Psoas muscle (tissue), 8 donors: ENCODE measurements at places on chromosomes 7 and 10.

DNA sequence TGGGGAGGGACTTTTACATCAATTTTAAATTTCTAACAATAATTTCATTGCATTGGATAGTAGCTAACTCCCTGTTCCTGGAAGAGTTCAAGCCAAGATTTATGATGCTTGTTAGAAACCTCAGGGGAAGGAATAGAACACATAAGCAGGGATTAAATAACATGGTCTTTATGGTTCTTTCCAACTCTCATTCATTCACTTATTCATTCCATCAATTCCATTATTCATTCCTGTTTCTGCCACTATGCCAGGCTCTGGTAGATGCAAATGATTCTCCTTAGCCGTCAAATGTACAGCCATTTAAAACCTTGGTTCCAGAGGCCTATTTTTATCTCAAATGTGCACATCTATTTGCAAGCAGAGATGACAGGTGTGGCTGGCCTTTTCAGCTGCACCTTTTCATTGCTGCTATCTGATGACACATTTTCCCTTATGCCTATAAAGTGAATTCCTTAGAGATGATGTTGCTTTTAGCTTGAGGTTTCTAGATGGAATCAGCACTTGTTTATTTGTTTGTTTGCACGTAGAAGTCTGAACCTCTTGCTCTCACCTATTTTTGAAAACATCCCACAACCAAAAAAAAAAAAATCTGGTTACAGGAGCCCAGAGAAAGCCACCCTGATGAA, 205.7 kb upstream of the IGFBP3 start:
- no peak overlapping the region for H3K27ac ChIP-seq
- no peaks in the 10 kb centered on the region for H3K4me1 ChIP-seq
- H3K27me3 ChIP-seq = no peaks in the 10 kb centered on the region
- no peaks in the 10 kb centered on the region for H3K36me3 ChIP-seq
- no peak overlapping the region for H3K4me3 ChIP-seq

- no peak overlapping the region for H3K27ac ChIP-seq
- H3K36me3 ChIP-seq = no peaks in the 10 kb centered on the region
- DNase-seq = no peak
- no peaks in the 10 kb centered on the region for H3K4me1 ChIP-seq
Observed at GRCh38 chr7:88243345-88243909, 23.6 kb upstream of the SRI start.

- no peak for DNase-seq
- H3K4me3 ChIP-seq = no peak overlapping the region
- no peak overlapping the region for H3K27ac ChIP-seq
- H3K27me3 ChIP-seq = no peaks in the 10 kb centered on the region
Observed at GRCh38 chr10:91210435-91210834, 10.0 kb upstream of the PCGF5 start.

DNA sequence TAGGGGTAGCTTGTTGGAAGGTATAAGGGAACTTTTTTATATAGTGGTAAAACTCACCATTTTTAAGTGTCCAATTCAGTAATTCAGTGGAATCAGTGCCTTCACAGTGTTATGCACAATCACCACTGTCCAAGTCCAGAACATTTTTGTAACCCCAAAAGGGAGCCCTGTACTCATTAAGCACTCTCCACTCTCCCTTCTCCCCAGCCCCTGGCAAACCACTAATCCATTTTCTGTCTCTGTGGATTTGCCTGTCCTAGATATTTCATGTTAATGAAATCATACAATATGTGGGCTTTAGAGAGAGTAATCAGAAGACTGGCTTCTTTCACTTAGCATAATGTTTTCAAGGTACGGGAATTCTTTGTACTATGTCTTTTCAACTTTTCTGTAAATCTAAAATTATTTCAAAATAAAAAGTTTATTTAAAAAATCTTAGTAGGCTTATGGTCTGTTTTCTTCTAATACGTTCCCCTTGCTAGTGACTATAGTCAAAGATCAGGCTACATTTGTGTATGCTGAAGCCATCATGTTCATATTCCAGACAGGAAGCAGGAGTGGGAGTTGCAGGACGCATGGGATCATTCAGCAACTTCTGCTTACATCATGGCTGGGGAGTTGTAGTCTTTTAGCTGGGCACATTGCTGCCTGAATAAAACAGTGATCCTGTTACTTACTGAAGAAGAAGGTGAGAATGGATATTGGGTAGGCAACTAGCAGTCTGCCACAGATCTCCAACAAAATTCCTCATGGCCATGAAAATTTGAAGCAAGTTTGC, 35.4 kb upstream of the TAX1BP1 start:
- no peak for DNase-seq
- H3K27me3 ChIP-seq = no peaks in the 10 kb centered on the region
- H3K36me3 ChIP-seq = no peaks in the 10 kb centered on the region
- no peak overlapping the region for H3K4me3 ChIP-seq
- peaks cover 5% of the 10 kb centered on the region for H3K4me1 ChIP-seq

DNA sequence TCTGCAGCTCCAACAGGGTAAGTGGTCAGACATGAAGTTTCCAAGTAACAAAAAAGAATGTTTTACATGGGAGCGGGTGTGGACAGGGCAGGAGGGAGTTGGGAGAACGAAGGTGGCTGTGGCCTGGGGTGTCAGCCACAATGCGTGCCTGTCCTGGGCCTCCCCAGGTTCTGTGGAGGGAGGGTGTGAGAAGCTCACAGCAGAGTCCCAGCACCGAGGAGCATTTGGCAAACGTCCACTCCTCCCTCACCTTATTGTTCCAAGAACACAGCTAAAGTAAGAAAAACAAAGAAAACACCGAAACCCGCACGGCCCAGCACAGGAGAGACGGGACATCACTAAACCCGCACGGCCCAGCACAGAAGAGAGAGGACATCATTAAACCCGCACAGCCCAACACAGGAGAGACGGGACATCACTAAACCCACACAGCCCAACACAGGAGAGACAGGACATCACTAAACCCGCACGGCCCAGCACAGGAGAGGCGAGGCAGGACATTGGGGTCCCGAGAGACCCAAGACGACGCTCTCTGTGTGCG, 226.4 kb downstream of the MAD1L1 start:
- no peak overlapping the region for H3K4me3 ChIP-seq
- H3K36me3 ChIP-seq = no peaks in the 10 kb centered on the region
- H3K27ac ChIP-seq = no peak overlapping the region
- H3K4me1 ChIP-seq = peaks cover 16% of the 10 kb centered on the region

GRCh38 chr10:70137135-70137534, 4.5 kb upstream of the AIFM2 start:
- no peaks in the 10 kb centered on the region for H3K36me3 ChIP-seq
- no peak for DNase-seq
- peaks cover 23% of the 10 kb centered on the region for H3K4me1 ChIP-seq
- no peak overlapping the region for H3K4me3 ChIP-seq
- no peak overlapping the region for H3K27ac ChIP-seq

GRCh38 chr10:29627201-29628132, 7.3 kb downstream of the SVIL start:
- peaks cover 52% of the 10 kb centered on the region for H3K4me1 ChIP-seq
- peak overlapping the region; percentile 77 for H3K4me3 ChIP-seq

- peak; percentile 69 for DNase-seq
- no peak overlapping the region for H3K27ac ChIP-seq
- no peaks in the 10 kb centered on the region for H3K4me1 ChIP-seq
Observed at GRCh38 chr10:97081621-97082235, 104.0 kb downstream of the SLIT1 start.

GRCh38 chr10:124109261-124109660, 15.9 kb upstream of the CHST15 start:
- no peak for DNase-seq
- H3K27ac ChIP-seq = no peak overlapping the region
- H3K4me3 ChIP-seq = no peak overlapping the region
- no peaks in the 10 kb centered on the region for H3K36me3 ChIP-seq
- no peaks in the 10 kb centered on the region for H3K27me3 ChIP-seq

- DNase-seq = no peak
- H3K4me3 ChIP-seq = no peak overlapping the region
- H3K36me3 ChIP-seq = peaks cover 49% of the 10 kb centered on the region
Observed at GRCh38 chr7:88202278-88202677, 17.6 kb downstream of the SRI start.

GRCh38 chr10:80070057-80070456, 8.4 kb upstream of the TMEM254 start:
- no peak overlapping the region for H3K4me3 ChIP-seq
- no peaks in the 10 kb centered on the region for H3K27me3 ChIP-seq
- H3K4me1 ChIP-seq = no peaks in the 10 kb centered on the region
- H3K27ac ChIP-seq = no peak overlapping the region
- peak; percentile 21 for DNase-seq

- H3K4me3 ChIP-seq = no peak overlapping the region
- H3K36me3 ChIP-seq = no peaks in the 10 kb centered on the region
- no peak for DNase-seq
- H3K4me1 ChIP-seq = peaks cover 7% of the 10 kb centered on the region
- H3K27me3 ChIP-seq = no peaks in the 10 kb centered on the region
Observed at GRCh38 chr7:36023033-36023560, 130.0 kb upstream of the EEPD1 start.

DNA sequence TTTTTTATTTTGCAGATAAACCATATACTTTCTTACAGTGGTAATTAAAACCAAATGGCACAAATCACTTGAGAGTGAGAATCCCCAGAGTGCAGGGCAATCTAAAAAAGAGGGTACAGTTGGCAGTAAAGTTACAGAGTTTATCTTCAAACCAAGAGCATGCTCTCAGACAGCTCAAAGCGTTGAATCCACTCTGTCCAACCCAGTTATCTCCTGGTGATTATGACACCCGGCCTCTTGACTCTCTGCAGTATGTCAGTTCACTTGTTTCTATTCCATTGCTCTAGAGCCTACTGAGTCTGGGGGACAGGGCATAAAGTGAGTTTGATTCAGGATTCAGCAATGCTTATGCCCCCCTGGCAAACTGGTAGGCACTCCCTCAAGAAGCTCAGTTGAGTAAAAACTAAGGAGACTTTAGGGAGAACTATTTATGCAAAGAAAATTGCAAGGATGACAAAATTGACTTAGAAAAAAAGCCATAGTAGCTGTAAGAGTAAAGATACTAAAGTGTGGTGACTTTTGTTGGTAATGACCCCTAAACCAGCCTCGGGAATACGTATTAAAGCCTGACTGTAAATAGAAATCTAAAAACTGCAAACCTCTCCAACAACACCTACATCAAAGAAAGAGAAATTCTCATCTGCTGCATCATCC, 55.5 kb downstream of the COL1A2 start:
- H3K27me3 ChIP-seq = no peaks in the 10 kb centered on the region
- H3K36me3 ChIP-seq = no peaks in the 10 kb centered on the region
- H3K4me3 ChIP-seq = no peak overlapping the region
- no peak for DNase-seq
- H3K4me1 ChIP-seq = peaks cover 3% of the 10 kb centered on the region

- peak; percentile 31 for DNase-seq
- peak overlapping the region; percentile 39 for H3K4me3 ChIP-seq
- no peak overlapping the region for H3K27ac ChIP-seq
- H3K4me1 ChIP-seq = peaks cover 16% of the 10 kb centered on the region
- H3K27me3 ChIP-seq = peaks cover 77% of the 10 kb centered on the region
Observed at GRCh38 chr10:92695679-92696605, 6.2 kb downstream of the HHEX start.

- H3K27me3 ChIP-seq = no peaks in the 10 kb centered on the region
- H3K27ac ChIP-seq = no peak overlapping the region
- H3K4me1 ChIP-seq = no peaks in the 10 kb centered on the region
- no peak for DNase-seq
Observed at GRCh38 chr10:15719049-15719898, 448 bp downstream of the ITGA8 start.

DNA sequence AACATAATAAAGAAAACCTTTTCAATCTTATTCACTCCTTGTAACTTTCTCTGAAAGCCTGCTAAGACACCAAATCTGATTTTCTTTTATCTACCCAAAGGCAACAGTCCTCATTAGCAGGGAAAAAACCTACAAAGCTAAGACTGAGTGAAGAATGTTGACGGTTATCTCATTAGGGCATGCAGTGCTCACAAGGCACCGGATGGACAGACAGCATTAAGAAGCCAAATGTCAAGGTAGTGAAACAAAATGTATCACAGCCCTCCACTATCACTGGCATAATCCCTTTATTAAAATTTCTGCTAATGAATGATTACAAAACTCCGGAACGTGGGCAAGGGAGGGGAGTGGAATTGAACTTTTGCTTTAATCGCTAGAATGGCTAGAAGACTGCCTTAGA, 442.8 kb downstream of the NEBL start:
- peaks cover 2% of the 10 kb centered on the region for H3K27me3 ChIP-seq
- no peak overlapping the region for H3K27ac ChIP-seq
- DNase-seq = no peak
- no peak overlapping the region for H3K4me3 ChIP-seq
- no peaks in the 10 kb centered on the region for H3K4me1 ChIP-seq

DNA sequence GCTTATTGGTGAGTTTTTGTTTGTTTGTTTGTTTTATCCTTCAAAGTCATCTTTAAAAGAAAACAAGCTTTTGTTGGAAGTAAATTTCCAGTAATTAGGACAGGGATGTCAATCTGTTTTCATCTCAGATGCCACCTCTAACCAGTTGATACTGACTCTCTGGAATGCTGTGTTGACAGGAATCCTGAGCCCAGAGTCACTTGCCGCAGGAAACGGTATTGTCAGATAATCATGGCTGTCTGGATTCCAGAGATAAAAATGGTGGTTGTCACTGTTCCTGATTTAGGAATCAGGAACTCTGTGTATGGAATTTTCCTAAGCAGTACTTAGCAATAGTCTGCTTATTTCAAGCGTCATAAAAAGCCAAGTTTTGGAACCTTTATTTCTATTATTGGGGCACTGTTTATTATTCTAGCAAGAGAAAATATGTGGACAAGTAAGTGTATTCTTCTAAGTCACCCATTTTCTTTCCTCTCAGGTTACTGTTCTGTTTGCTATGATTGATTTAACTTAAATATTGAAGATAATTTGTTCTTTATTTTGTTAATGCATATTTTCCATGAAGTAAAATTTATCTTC, 39.2 kb downstream of the CDC123 start:
- H3K27me3 ChIP-seq = no peaks in the 10 kb centered on the region
- no peaks in the 10 kb centered on the region for H3K4me1 ChIP-seq
- no peak overlapping the region for H3K4me3 ChIP-seq
- H3K36me3 ChIP-seq = peaks cover 10% of the 10 kb centered on the region
- no peak for DNase-seq

GRCh38 chr7:94972296-94972695, 64.9 kb downstream of the PPP1R9A start:
- no peak overlapping the region for H3K27ac ChIP-seq
- no peak overlapping the region for H3K4me3 ChIP-seq
- peaks cover 34% of the 10 kb centered on the region for H3K4me1 ChIP-seq
- DNase-seq = no peak

- H3K4me1 ChIP-seq = no peaks in the 10 kb centered on the region
- H3K27ac ChIP-seq = no peak overlapping the region
- no peaks in the 10 kb centered on the region for H3K27me3 ChIP-seq
- no peak for DNase-seq
Observed at GRCh38 chr7:151918510-151918843, 37.8 kb upstream of the GALNTL5 start.

- no peak overlapping the region for H3K27ac ChIP-seq
- H3K4me1 ChIP-seq = no peaks in the 10 kb centered on the region
- no peak for DNase-seq
- H3K4me3 ChIP-seq = no peak overlapping the region
- no peaks in the 10 kb centered on the region for H3K27me3 ChIP-seq
Observed at GRCh38 chr10:35916791-35917190, 274.7 kb upstream of the FZD8 start.

GRCh38 chr7:5634107-5634950, 147.1 kb downstream of the RNF216 start:
- no peaks in the 10 kb centered on the region for H3K36me3 ChIP-seq
- peak overlapping the region; percentile 69 for H3K27ac ChIP-seq
- peak; percentile 74 for DNase-seq
- H3K4me1 ChIP-seq = peaks cover 43% of the 10 kb centered on the region
- no peaks in the 10 kb centered on the region for H3K27me3 ChIP-seq
- H3K4me3 ChIP-seq = peak overlapping the region; percentile 19

GRCh38 chr7:9890092-9890491, 1083.6 kb upstream of the PHF14 start:
- H3K36me3 ChIP-seq = no peaks in the 10 kb centered on the region
- no peak overlapping the region for H3K27ac ChIP-seq
- DNase-seq = no peak
- no peaks in the 10 kb centered on the region for H3K4me1 ChIP-seq
